ENCODE measurements at places on chromosomes 6 and 20.
A peak's percentile ranks its signal among the peaks of the same experiment; 100 is the strongest.

GRCh38 chr20:11234181-11234580 is 560.4 kb upstream of the JAG1 start:
- no peak for DNase-seq

- peak; percentile 50 for DNase-seq
Observed at GRCh38 chr6:13573669-13574110, 711 bp upstream of the SIRT5 start.

- no peak for DNase-seq
Observed at GRCh38 chr6:18189196-18189595, 34.0 kb downstream of the KDM1B start.

DNA sequence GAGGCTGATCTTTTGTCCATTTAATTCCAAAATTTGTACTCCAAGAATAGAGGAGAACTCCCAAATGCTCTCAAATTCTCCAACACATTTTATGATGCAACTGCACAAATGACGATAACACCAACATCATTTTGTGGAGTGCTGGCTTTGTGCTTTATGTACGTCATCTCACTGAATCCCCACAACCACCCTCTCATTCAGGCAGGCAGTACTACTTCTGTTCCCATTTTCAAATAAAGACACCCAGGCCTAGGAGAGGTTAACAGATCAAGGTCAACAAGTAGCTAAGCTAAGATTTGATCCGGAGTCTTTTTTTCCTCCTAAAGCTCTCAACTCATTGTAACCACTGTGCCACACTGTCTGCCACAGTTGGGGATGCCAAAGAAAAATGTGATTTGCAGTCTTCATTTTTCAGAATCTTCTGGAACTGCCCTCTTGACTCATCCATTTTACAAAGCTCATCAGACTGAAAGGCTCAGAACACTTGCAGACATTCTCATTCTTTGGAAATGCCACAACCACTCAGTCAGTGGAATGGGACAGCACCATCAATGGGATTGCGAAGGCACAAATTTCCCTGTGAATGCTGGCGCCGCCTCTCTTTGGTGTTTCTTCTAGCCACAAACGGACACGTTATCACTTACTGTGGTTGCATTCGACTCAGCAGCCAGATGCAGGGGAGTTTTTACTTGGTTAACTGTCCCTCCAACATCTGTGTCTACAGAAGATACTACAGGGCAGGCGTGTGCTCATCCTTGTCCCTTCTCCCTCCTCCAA is 184.4 kb downstream of the GJA10 start:
- no peak for DNase-seq

GRCh38 chr6:88662653-88663174 is 300.7 kb downstream of the RNGTT start:
- DNase-seq: no peak
